Activated T-helper 17 cell treated with anti-CD3 and anti-CD28 coated beads, Interleukin-2, amount 50 U/mL, for 72 hours (primary cell): ENCODE measurements at places on chromosomes 11 and 22.

DNA sequence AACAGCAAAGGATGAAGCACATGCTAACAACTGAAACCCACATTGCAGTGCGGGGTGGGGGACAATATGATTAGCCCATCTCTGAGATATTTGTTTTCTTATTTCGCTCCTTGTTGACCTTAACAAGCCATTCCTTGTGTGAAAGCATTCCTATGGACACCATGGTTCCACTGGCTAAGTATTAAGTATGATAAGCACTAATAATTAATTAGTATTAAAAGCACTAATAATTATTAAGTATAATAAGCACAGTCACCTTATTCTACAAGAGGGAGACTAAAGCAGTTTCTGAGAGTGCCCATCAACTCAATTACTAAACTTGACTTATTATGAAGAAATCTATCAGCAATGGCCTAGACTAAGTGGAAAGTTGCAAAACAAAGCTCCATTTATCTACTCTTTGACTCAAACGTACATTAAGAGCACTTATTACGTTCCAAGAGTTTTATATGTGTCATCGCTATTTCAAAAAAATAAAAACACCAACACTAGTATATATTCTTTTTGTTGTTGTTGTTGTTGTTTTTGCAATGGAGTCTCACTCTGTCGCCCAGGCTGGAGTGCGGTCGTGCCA lies 65.3 kb downstream of the RBFOX2 start:
- no peak for ATAC-seq

GRCh38 chr11:7672960-7673723 lies at the start of gene CYB5R2:
TSS of gene CYB5R2 (minus strand) at chr11:7673500. CDS start at chr11:7672825, 675 bp downstream.
- no peak for ATAC-seq

DNA sequence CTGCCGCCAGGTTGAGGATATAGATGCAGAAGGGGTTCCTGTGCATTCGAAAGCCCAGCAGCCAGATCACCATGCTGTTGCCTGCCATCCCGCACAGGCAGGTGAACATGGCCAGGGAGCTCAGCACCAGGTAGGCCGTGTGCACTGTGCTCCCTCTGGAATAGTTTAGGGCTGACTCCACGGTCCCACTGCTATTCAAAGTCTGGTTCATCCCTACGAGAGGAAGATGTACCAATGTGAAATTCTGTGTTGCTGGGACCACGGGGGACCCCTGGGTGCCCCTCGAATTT lies at the start of gene MRGPRD:
TSS of gene MRGPRD (minus strand) at position 211 of the 290 bp plus-strand sequence. CDS start at position 211, 0 bp downstream.
- no peak for ATAC-seq

- no peak for ATAC-seq
These were observed 370.2 kb downstream of the AASDHPPT start for GRCh38 chr11:106447631-106448191.

DNA sequence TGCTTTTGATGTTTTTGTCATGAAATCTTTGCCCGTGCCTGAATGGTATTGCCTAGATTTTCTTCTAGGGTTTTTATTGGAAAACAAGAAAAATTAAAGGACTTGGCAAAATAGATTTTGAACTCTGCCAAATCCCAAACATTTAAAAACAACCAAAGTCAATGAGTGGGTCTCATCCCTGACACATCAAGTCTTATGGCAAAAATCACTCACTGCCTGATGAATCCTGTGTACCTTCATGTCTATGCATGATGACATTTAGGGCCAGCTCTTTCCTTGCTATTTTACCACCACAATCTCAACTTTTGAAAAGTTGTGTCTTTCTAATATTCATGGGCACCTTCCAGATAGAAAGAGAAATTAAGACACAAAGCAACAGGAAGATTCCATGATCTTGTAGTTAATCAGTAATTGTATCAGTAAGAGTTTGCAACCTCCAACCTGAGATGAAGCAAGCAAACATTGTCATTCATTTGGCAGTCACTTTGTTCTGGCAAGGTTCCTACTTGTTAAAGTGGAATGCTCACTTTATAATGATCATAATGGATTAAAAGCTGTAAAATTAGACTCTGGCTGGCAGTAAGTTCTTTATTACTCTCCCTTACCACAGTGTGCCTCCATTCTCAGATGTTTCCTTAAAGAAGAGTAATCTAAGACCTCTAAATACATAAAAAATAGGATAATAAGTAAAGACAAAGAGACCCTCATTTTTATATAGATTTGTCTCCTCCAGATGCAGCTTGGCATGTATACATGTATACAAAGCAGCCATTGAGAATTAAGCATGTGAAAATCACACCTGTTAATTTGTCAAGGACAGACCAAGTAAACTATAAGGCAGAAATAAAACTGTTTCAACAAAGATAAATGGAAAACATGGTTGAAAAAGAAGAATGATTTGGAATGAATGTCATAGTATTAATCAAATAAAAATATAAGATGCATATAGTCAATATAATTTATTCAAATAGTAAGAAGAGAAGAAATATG lies 51.6 kb downstream of the ETS1 start:
- no peak for ATAC-seq
